ENCODE measurements at places on chromosomes 11 and 22.

- no peaks in the 10 kb centered on the region for H3K36me3 ChIP-seq
- H3K4me3 ChIP-seq: no peak overlapping the region
- H3K4me1 ChIP-seq: no peaks in the 10 kb centered on the region
- no peak for DNase-seq
- H3K27ac ChIP-seq: no peak overlapping the region
These were observed 67.6 kb upstream of the ARHGAP42 start for GRCh38 chr11:100619484-100619883.

DNA sequence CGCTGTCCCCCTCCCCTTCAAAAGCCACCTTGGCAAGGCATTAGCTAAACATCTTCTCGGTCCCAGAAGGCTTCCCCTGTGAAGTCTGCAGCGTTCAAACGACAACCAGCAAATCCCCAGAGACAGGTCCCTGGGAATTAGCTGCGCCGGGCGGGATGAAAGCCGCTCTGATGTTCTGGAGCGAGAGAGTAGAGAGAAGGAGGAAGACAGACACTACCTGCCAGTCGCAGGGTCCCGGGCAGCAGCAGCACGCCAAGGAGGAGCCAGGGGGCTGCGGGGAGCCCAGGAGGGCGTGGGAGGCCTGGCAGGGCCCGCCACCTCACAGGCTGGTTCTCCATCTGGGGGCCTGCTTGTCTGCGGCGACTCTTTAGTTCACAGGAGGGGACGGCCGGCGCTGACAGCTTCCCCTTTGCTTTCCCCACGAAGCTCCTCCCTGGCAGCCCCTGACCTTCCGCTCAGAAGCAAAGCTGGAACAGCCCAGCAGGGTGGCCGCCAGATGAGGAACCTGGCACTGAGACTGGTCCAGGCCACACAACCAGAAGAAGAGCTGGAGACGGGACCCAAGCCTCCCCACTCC is at the start of gene NFAM1:
TSS of gene NFAM1 (minus strand) at position 384 of the 577 bp plus-strand sequence. CDS start at position 338, 46 bp downstream.
- no peaks in the 10 kb centered on the region for H3K27me3 ChIP-seq
- H3K36me3 ChIP-seq: no peaks in the 10 kb centered on the region
- H3K4me1 ChIP-seq: no peaks in the 10 kb centered on the region
- DNase-seq: peak; percentile 30

DNA sequence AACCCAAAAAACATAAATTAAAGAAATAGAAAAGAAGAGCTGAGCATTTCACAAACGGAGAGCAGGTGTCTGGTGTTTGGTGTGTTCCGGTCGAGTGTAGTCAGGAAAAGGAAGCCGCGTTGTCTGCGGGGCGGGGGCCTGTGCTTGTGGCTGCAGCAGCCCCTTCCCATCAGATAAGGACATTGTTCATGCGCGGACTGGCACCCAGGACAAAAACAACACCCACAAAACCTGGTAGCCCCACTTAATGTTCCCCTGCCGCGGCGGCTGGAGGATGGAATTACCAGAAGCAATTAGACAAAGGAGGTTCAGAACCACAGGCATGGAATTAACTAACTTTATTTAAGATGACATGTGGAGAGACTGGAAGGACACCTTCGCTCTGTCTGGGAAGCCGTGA is 29.9 kb downstream of the KRTAP5-5 start:
- H3K27ac ChIP-seq: no peak overlapping the region
- no peaks in the 10 kb centered on the region for H3K36me3 ChIP-seq
- H3K4me3 ChIP-seq: no peak overlapping the region
- no peaks in the 10 kb centered on the region for H3K4me1 ChIP-seq
- peaks cover 23% of the 10 kb centered on the region for H3K27me3 ChIP-seq

GRCh38 chr11:68321293-68322051 is 9.1 kb downstream of the LRP5 start:
- DNase-seq: no peak
- peaks cover 18% of the 10 kb centered on the region for H3K4me1 ChIP-seq
- H3K27me3 ChIP-seq: no peaks in the 10 kb centered on the region
- no peaks in the 10 kb centered on the region for H3K36me3 ChIP-seq
- H3K27ac ChIP-seq: no peak overlapping the region

DNA sequence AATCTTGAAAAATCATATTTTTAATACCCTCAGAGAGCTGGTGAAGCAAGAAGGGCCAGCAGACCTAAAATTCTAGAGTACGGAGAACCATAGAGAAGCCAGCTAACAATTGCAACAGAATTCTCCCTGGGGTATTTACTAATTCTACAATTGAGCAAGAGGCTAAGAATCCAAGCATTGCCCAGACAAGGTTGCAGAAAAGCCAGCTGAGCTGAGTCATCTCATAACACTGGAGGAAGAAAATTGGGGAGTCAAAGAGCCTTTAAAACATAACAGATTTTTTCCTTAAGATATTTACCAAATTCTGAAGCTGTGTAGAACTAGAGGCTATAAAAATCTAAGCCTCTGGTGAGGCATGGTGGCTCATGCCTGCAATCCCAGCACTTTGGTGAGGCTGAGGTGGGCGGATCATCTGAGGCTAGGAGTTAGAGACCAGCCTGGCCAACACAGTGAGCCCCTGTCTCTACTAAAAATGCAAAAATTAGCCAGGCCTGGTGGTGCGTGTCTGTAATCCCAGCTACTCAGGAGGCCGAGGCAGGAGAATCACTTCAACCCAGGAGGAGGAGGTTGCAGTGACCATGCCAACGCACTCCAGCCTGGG is 13.6 kb upstream of the TMEM216 start:
- no peaks in the 10 kb centered on the region for H3K27me3 ChIP-seq
- no peak overlapping the region for H3K4me3 ChIP-seq
- no peak for DNase-seq
- H3K27ac ChIP-seq: peak overlapping the region; percentile 60
- H3K4me1 ChIP-seq: no peaks in the 10 kb centered on the region

DNA sequence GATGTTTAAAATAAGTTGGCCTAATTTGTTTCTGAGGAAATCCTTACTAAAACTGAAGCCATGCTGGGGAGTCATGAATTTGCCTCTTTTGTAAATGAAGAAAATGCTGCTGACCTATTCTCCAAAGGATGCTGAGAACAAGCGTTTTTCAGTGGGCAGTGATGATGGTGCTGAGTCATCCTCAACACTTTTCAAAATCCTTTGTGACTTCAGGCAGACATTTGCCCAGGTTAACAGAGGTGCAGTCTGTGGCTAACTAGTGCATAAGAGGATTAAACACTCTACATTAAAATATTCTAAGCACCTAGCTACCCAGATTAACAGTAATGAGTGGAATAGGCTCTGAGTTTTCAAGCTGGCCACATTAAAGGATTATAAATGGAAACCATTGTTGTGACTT is 509.0 kb downstream of the DLG2 start:
- no peaks in the 10 kb centered on the region for H3K27me3 ChIP-seq
- no peak overlapping the region for H3K27ac ChIP-seq
- H3K4me1 ChIP-seq: peaks cover under 1% of the 10 kb centered on the region
- no peak for DNase-seq
- no peaks in the 10 kb centered on the region for H3K36me3 ChIP-seq

DNA sequence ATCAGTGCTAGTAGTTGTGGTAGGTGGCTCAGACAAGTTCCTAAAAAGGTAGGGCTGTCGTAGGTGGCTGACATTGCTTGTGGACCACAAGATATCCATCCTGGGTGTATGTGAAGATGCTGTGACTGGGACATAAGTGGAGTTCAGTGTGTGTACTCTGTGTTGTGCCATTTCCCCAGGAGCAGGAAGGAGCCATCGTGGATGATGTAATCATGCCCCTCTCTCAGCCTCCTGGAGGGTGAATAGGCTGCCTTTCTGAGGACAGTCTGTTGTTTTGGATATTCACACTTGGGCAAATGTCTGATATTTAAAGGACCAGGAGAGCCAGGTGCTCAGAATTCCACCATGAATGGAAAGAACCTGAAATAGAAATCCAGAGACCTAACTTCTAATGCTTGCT is 2.7 kb downstream of the HEPHL1 start:
- no peak overlapping the region for H3K4me3 ChIP-seq
- H3K27me3 ChIP-seq: no peaks in the 10 kb centered on the region
- no peaks in the 10 kb centered on the region for H3K4me1 ChIP-seq

DNA sequence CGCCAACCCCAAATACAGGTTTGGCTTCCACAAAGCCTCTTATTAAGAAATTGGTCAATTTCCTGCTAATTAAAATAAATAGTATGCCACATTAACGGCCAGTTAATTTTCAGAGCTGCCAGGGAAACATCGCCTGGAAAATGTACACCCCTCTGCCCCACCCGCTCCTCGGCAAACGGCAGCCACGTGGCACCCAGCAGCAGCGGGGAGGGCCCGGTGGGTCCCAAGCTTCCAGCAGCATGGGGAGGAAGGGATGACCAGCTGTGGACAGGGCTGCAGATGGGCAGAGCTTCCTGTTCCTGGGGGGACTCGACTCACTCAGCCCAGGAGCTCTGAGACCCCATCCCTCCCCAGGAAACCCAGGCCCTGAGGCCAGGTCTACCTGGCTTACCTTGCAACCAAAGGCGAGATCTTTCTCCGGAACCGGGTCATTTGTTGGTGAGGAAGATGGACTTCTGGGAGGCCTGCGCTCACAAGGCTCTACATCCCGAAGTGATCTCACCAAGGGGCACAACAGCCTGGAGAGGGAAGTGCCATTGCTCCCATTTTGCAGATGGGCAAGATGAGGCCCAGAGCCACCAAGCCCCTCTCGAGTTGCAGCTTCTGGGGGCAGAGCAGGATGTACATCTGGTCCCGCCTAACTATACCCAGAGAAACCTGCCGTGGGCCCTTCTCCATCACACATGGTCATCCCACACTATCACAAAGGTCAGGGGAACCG is 68.3 kb downstream of the IGLL1 start:
- no peak overlapping the region for H3K4me3 ChIP-seq
- no peaks in the 10 kb centered on the region for H3K4me1 ChIP-seq
- peak overlapping the region; percentile 1 for H3K27ac ChIP-seq
- no peak for DNase-seq
- no peaks in the 10 kb centered on the region for H3K27me3 ChIP-seq

DNA sequence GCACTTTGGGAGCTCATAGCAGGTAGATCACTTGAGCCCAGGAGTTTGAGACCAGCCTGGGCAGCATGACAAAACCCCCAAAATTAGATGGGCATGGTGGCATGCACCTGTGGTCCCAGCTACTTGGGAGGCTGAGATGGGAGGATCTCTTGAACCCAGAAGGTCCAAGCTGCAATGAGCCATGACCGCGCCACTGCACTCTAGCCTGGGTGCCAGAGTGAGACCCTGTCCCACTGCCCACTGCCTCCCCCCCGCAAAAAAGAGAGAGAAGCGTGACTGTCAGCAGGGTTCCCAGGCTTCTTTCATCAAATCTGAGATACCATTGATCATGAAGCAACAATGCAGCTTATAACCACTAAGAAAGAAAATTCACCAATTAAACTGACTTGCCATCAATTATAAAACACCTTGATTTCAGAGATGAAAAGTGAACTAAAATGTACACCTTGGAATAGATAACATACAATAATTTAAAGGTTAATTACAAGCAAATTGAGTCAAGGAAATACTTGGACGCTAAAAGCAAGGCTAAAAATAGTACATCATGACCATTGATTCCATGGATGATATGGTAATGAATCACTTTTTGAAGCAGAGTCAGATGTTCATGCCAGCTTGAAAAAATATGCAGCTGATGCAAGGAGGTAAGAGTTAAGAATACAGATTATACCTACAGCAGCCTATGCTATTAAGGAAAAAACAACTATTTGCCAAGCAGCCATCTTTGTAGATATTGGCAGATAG is 90.8 kb upstream of the ALKBH3 start:
- no peak overlapping the region for H3K27ac ChIP-seq
- H3K4me3 ChIP-seq: no peak overlapping the region
- no peaks in the 10 kb centered on the region for H3K4me1 ChIP-seq
- no peak for DNase-seq

DNA sequence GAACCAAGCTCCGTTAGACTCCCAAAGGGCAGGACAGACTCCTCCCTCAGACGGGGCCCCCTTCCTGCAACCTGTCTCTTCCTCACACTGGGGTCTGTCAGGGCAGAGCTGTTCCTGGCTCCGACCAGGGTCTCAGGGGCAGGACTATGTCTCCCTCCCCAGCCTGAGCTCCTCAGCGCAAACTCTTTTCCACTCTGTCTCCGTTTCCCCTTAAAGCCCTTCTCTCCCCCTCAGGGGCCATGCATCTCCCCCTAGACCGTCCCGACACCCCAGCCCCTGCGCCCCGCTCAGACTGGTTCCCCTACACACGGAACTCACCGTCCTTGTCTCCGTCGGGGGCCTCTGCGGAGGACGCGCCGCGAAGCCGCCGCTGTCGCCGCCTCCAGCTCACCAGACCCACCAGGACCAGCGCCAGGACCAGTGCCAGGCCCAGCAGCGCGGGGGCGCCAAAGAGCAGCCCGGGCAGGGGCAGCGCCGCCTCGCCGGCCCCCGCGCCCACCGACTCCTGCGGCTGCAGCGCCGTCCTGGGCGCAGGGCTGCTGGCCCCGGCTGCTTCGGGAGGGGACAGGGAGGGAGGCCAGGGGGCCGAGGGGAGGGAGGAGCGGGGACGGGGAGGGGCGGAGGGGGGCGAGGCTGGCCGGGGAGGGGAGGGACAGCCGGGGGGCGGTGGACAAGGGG is 684 bp downstream of the TNFRSF13C start:
- H3K27me3 ChIP-seq: peaks cover 45% of the 10 kb centered on the region
- peak overlapping the region; percentile 63 for H3K4me3 ChIP-seq
- H3K4me1 ChIP-seq: peaks cover 13% of the 10 kb centered on the region
- H3K36me3 ChIP-seq: no peaks in the 10 kb centered on the region
- H3K27ac ChIP-seq: peak overlapping the region; percentile 65

DNA sequence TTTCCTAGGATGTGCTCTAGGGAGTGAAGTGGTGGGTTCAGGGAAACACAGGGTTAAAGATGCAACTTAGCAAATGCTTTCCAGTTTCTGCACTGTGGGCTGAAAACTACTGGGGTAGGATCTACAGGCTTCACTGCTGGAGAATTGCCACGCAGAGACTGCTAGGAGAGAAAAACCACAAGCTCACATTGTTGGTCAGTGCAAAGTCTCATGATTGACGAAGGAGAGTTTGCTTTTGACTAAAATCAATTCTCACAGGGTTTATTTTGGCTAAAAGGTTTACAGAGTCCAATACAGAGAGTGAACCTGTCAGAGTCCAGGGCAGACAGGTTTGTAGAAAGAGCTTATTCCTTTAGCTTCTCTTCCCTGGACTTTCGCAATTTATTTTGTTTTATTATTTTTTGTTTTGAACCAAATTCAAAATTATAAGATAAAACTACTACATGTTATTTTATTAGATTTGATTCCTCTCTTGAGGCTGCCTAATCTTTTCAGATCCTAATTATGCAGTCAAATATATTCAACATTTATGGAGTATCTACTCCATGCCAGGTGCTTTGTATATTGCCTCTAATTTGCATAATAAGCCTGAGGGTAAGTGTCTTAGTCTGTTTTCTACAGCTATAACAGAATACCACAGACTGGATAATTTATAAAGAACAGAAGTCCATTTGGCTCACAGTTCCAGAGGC is 64.7 kb downstream of the MTNR1B start:
- no peak overlapping the region for H3K27ac ChIP-seq
- H3K36me3 ChIP-seq: no peaks in the 10 kb centered on the region
- no peaks in the 10 kb centered on the region for H3K27me3 ChIP-seq
- no peak overlapping the region for H3K4me3 ChIP-seq
- DNase-seq: no peak
- no peaks in the 10 kb centered on the region for H3K4me1 ChIP-seq

Measured in transverse colon (tissue), 4 donors.